Lower lobe of right lung (tissue), 2 donors: ENCODE measurements at places on chromosomes 2 and 18. TPM values are rescaled to one million over a fixed set of nuclear protein-coding genes. Genes with fewer than 3 reads are reported as not detected.

GRCh38 chr2:231679908-231680284, 28.4 kb upstream of the PTMA start:
- no peak for DNase-seq

- no peak for DNase-seq
Measured at GRCh38 chr18:36633961-36634412, 194.8 kb downstream of the TPGS2 start.

- no peak for DNase-seq
Measured at GRCh38 chr18:59996370-59996966, 96.7 kb downstream of the PMAIP1 start.

GRCh38 chr18:52353589-52353988, 13.6 kb downstream of the DCC start:
- no peak for DNase-seq

- no peak for DNase-seq
Measured at GRCh38 chr18:959854-960253, 55.2 kb downstream of the ADCYAP1 start.

DNA sequence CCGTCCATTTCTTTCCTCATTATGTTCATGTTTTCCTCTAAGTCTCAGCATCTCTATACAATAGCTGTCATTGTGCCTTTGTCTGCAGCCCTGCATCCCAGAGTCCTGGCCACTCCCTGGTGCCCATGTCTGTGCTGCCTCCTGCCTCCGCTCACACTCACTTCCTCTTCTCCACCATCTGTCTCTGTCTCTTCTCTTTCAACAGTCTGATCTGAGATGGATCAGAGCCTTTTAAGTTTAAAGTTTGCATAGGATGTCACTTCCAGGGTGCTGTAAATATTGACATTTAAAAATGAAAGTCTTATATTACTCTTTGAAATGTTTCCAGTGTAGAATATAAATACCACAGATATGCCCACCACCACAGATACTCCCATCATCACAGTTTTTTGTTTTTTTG, 42.7 kb downstream of the UBE2F start:
- no peak for DNase-seq

GRCh38 chr2:85766229-85766628, 12.4 kb downstream of the ATOH8 start:
- no peak for DNase-seq

DNA sequence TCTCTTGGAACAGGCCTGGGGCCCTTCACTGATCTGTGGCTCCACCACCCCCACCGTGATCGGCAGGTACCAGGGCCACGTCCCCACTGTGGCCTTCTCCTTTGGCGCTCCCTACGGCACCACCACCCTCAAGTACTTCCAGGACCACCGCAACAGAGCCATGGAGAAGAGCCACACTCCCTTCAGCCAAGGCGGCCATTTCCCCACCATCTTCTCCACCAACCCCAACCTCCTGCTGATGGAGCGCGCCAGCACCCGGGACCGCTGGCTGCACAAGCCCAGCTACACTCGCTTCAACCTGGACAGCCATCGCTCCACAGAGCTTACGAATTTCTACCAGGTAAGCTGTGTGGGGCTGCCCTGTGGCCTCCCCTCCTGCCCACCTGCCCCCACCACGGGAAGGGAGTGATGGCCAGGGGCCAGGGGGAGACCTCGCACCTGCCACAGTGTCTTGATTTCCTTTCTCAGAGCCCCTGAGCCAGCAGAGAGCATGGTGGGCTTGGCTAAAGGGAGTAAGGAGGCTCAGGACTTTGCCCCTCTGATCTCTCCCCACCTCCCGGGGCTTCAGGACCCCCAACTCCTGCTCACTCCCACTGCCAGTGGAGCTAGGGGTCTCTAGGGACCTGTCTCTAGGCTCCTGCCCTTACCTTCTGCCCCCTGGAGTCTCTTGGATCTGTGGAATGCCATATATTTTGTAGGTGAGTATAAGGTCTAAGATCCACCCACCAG, 65.2 kb downstream of the CIB4 start:
- no peak for DNase-seq

DNA sequence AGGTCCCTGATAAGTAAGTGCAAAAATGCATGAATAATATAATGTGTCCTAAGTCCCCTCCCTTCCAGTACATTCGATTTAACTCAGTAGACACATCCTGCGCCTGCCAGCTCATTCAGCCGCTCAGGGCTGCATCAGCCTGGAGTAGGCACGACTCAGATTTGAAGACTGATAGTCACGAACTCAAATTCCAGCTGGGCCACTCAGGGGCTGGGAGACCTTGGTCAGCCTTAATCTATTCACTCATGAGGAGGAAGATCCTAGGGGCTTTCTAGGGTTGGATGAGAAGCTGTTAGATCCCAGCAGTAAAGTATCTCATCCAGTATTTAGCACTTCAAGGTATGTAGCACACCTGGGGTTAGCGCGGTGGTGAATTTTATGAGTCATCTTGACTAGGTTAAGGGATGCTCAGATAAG, 98.9 kb upstream of the ODC1 start:
- no peak for DNase-seq

ESPNL gene
- 0.09 TPM for total RNA-seq

CHST9 gene
- total RNA-seq: 5.6 TPM

GTF2A1L gene
- not detected for total RNA-seq

RIT2 gene
- not detected for total RNA-seq

ANKRD12 gene
- total RNA-seq: 77.7 TPM

ACMSD gene
- total RNA-seq: not detected

HOXD3 gene
- total RNA-seq: 0.47 TPM
